ENCODE measurements at places on chromosomes 5 and 9. TPM values are rescaled to one million over a fixed set of nuclear protein-coding genes. Genes with fewer than 3 reads are reported as not detected.

Gene CCDC180
- 1.3 TPM for polyA plus RNA-seq

Gene PCDHB11
- not detected for polyA plus RNA-seq

Gene C9orf50
- not detected for polyA plus RNA-seq

Gene CAMK4
- polyA plus RNA-seq = 125 TPM

Gene EDIL3
- not detected for polyA plus RNA-seq

Gene CATSPER3
- polyA plus RNA-seq = 0.34 TPM

Gene TAF11L5
- not detected for polyA plus RNA-seq

Gene SMIM15
- polyA plus RNA-seq = 44.1 TPM

Gene HSDL2
- polyA plus RNA-seq = 26.8 TPM

Gene SLC36A2
- polyA plus RNA-seq = not detected
